ENCODE measurements at places on chromosomes 4 and X.

- no peak for DNase-seq
Measured at GRCh38 chr4:128606173-128606572, 203.3 kb upstream of the JADE1 start.

GRCh38 chrX:129741880-129742758 lies 3.3 kb downstream of the XPNPEP2 start:
- DNase-seq: no peak

- DNase-seq: no peak
Measured at GRCh38 chr4:187090401-187090800, 366.7 kb upstream of the FAT1 start.

- DNase-seq: no peak
Measured at GRCh38 chr4:31748382-31748781, 1028.2 kb downstream of the PCDH7 start.

DNA sequence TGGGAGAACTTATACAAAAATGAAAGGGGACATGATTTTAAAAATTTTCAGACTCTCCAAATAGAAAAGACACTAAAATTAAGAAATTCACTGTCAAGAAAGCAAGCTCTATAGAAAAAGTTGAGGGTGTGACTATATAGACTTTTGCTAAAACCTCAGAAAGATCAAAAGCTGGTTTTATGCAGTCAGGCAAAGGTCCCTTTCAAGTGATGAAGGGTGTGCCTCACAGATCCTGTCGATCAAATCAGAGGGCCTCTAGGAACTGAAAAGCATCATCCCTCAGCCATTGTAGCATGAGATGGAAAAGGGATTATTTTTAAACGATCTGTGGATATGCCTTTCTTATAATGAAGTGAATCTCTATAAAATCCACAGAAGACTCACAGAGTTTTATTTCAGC lies 116.5 kb downstream of the FAM13A start:
- no peak for DNase-seq

DNA sequence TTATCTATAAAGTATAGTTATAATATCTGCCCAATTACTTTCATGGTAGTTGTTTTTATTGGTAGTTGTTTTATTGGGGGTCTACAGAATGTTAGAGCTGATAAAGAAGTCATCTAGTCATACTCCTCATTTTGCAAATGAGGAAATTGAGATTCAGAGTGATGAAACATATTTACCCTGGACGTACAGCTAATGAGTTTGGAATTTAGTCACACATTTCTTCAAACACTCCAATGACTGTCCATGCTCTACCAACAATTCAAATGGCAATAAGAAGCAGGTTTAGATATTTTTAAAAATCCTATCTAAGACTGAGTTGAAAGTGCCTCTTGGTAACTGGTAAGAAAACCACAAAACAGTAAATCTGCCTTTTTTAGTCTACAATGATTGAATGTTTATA lies 98.2 kb downstream of the MAGEC1 start:
- no peak for DNase-seq

DNA sequence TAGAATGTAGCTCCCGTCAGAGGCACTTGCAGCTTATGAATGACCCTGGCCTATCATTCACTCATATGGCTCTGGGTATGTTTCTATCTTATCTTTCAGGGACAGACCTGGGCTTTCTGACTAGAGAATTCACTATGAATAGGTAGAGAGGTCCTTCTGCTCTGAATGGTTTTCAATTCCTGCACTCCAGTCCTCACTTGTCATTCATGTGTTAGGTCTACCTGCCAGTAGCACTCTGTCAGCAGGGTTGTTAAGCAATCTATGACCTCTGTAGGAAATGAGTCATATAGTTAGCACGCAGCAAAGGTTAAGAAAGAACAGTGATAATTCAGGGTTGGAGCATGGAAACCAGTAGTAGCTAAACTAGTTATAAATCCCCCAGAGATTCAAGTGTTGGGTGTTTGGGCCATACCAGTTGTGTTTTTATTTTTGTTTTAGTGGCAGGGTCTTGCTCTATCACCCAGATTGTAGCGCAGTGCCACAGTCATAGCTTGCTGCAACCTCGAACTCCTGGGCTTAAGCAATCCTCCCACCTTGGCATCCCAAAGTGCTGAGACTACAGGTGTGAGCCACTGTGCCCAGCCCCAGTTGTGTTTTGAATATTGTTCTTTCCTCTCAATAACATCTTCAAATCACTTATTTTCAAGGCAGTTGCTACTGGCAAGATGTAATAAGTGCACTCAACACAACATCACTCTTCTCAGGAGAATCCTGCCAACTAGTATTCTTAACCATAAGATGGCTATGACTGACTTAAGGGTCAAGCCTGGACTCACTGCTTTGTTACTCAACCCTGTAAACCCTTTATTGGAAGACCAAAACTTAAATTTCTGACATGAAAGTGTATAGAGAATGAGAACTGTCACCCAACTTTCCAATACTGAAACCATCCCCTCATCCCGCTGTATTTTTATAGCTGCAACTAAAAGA lies 25.1 kb downstream of the ARL13A start:
- DNase-seq: peak; percentile 54

DNA sequence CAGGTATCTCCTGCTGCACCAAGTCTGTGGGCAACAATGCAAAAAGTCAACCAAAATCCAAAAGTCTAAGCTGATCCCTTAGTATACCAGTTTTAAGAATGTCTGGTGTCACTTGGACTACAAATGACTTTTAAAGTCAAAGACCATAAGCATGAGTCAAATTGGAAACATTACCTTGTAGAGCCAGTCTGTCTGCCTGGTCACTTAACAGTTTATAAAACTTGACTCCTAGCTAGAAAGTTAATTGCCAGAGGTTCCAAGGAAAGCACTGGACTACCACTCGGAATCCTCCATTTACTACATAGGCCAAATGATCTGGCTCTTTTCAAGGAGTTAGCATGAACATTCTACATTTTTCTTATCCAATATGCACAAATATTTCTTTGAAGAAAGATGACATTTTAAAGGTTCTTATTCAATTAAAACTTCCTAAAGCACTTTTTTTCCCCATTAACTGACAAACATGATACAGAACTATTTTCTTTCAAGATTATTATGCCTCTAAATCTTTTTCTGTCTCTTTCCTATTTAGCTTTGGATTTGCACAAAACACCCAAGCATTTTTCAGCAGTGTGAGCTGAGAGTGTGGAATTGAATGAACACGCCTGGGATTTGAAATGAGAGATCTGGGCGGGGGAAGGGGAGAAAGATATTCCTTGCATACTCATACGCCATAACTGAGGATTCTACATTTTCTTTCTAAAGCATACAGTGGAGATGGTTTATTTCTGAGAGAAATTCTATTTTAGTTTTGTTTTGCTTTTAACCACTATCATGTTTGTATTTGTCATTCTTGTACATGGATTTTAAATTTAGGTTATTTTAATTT lies 188.4 kb downstream of the SHROOM3 start:
- no peak for DNase-seq
